ENCODE measurements at places on chromosomes 5 and 9. TPM values are rescaled to one million over a fixed set of nuclear protein-coding genes. Genes with fewer than 3 reads are reported as not detected.

DNA sequence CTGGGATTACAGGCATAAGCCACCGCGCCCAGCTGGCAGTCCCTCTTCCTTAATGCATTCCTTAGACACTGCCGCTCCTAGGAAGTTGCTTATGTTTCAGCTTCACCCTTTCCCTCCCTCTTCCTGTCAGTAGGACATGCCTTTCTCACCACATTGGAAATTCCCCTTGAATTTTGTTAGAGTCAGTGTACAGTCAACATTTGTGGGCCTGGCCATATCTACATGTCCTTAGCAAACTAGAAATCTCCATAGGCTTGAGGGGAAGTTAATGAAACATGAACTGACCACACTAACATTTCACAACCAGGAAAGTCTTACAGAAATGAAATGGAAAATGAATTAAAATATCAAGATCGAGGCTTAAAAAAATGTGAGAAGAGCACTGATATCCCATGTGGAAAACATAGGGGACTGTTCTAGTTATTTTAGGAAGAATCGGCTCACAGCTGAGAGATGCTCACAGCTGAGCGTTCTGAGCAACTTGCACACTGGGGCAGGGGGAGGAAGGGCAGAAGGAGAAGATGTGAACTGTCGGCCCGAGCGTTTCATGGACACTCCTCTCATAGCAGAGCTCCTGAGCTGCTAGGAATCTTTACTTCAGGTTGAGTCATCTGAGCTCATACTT lies 21.1 kb upstream of the LVRN start:
- DNase-seq, result no peak

GRCh38 chr5:58795327-58795726 lies 212.5 kb downstream of the RAB3C start:
- DNase-seq, result no peak

GRCh38 chr5:122054266-122054665 lies 23.8 kb downstream of the LOX start:
- no peak for DNase-seq

CD72 gene
- total RNA-seq, result not detected

ENTPD2 gene
- not detected for total RNA-seq
